ENCODE measurements at places on chromosomes 6 and 20.

DNA sequence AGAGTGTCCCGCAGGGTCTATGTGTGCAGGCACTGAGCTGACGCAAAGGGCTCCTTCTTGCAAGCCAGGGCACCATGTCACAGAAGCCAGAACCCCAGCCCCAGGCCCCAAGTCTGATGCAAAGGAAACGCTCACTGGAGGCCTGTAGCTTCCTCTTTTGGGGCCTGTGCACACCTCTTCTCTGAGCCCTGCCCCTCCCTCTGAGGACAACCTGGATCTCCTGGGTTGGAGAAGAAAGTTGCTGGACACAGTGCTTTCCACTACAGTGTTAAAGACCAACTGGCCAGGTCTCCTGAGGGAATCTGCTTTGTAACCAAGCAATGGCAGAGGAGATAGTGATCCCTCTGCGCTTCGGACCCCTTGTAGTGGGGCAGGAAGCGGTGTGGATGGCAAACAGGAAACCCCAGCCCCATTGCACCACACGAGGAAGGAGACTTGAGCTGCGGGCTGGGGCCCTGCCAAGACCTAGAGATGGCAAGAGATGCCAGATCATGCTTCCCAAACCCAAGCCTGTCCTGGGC is 90.0 kb downstream of the PRND start:
- DNase-seq: no peak

GRCh38 chr6:157989541-157990289 is 8.1 kb downstream of the SYNJ2 start:
- no peak for DNase-seq

DNA sequence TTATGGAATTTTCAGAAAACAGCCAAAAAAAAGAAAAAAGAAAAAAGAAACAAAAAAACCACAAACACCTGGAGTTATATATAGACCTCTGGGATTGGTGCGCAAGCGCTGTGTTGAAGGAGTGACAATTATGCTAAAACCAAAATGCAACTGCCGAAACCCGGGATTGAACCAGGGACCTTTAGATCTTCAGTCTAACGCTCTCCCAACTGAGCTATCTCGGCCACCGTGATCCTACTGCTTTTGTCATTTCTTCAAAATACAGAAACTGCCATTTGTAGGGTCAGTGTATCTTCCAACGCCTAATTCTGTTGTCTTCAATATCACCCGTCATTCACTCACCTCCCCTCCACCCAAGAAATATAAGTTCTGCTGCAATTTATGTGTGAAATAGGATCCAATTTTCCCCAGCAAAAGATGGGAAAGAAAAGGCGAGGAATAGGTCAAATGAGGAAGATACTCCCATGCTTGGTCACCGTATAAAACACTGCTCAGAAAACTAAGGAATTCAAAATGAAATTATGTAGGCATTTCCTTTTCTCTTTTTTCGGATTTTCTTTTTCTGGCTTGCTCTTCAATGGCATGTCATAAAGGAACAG is 116.0 kb downstream of the TRIM27 start:
- DNase-seq: no peak

- DNase-seq: no peak
Measured at GRCh38 chr6:169898788-169899480, 147.5 kb downstream of the ERMARD start.

- DNase-seq: no peak
Measured at GRCh38 chr6:148878683-148879082, 131.9 kb downstream of the UST start.

DNA sequence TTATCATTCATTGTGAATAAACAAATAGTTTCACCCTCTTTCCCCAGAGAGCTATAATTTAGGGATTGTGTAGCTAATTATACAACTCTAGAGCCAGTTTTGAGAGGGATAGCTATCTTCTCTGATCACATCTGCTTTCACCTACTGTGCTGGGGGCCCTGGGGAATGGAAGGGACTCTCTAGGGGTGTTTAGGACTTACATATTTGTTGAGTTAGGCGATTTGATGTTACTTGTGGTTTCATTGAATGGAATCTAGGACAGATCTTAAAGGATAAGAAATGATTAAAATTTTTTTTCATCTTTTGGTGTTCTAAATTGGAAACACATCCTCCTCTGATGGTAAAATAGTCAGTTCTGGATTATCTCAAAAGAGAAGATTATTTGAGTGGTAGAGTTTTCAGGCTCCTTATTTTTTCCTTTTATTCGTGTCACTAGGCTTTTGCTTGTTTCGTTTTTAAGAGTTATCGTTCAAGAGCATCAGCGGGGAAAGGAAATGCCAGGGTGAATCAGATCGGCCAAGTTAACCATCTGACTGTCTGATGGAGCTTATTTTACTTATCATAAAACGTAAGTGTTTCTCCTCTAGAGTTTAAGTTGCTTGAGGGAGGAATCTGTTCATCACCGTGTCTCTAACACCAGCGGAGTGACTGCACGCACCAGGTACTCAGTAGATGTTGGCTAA is 236.7 kb downstream of the FARS2 start:
- DNase-seq: peak; percentile 56

GRCh38 chr6:5261545-5262109 is 314 bp downstream of the FARS2 start:
- no peak for DNase-seq

DNA sequence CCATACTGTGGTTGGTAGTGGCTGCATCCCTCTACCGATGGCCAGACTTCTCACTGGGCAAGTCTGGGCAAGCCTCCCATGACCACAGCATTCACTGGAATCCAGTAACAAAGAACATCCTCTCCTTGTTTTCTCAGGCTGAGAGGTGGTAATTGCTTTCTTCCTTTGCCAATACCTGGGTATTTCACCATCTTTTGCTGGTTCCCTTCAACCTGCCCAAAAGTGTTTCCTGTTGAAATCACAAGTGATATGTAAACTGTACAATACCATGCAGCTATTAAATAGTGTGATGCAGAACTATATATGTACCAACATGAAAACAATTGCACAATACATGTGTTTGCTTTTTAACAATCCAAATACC is at the start of gene PTCHD4:
TSS of gene PTCHD4 (minus strand) at position 55 of the 364 bp plus-strand sequence. CDS start 42,240 bp downstream, outside the sequence.
- DNase-seq: no peak

DNA sequence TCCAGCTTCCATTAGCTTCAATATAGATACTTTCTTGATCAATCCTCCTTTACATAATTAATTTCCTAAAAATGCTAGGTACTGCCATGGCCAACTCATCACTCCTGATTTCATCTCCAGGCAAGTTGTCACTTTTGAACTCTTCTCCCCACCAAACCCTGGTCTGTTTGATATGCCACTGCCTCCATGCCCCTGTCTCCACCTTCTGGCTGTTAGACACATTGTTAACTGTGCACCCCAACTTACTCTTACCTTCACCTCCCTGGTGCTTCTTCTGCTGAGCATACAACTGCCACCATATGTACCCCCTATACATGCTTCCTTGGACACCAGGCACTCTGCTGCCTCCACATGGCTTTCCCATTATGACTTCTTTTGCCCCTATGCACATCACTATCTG is 21.9 kb upstream of the AIG1 start:
- DNase-seq: no peak

- no peak for DNase-seq
Measured at GRCh38 chr20:3661060-3661813, 2.0 kb downstream of the GFRA4 start.

- DNase-seq: no peak
Measured at GRCh38 chr6:158867381-158868121, 48.4 kb upstream of the EZR start.

GRCh38 chr6:71602385-71603007 is 283.9 kb upstream of the RIMS1 start:
- no peak for DNase-seq

GRCh38 chr6:1596088-1596852 is 13.4 kb upstream of the FOXC1 start:
- no peak for DNase-seq

DNA sequence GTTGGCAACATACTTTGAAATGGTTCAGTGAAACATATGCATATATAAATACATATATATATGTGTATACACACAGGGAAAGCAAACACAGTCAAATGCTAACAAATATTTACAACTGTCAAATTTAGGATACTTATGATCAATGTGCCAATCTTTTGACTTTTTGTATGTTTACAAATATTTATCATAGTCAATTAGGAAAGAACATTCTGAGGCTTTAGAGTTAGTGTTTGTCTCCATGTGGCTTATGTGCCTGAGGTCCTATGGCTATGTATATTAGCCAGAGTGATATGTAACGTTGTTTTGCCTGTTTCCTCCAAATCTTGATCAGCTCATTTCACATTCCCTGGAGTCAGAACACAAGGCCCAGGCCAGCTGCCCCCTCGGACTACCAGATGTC is 126.5 kb upstream of the MAN1A1 start:
- no peak for DNase-seq

DNA sequence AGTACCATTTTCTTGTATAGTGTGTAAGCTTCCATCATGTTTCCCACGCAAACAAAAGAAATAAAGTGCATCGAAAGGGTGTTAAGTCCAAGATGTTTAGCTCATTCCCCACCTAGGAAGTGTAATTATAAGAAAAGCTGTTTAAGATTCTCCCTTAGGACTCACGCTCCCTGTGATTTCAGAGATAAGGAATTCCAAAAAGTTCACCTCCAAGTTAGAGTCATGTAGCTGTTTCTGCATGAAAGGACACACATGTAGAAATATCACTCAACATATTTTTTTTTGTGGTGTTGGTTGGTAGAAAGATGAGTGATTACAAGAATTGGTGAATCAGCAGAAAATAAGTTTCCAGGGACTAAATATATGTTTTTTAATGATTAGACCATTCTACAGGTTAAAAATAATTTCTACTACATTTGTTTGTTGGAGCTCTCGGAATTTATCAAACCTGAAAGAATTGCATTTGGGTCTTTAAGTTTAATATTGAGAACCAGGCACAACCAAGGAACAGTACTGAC is 10.4 kb downstream of the OPN5 start:
- no peak for DNase-seq

GRCh38 chr6:145891565-145891964 is 72.6 kb downstream of the SHPRH start:
- DNase-seq: no peak

GRCh38 chr6:41600499-41601247 is 37.6 kb upstream of the MDFI start:
- no peak for DNase-seq

Data from NCI-H1436 treated with DMSO at 0.1 percent for 48 hours (cell line).